Spleen (tissue), 13 donors: ENCODE measurements at places on chromosomes 12 and 14. TPM values are rescaled to one million over a fixed set of nuclear protein-coding genes. Genes with fewer than 3 reads are reported as not detected.

DNA sequence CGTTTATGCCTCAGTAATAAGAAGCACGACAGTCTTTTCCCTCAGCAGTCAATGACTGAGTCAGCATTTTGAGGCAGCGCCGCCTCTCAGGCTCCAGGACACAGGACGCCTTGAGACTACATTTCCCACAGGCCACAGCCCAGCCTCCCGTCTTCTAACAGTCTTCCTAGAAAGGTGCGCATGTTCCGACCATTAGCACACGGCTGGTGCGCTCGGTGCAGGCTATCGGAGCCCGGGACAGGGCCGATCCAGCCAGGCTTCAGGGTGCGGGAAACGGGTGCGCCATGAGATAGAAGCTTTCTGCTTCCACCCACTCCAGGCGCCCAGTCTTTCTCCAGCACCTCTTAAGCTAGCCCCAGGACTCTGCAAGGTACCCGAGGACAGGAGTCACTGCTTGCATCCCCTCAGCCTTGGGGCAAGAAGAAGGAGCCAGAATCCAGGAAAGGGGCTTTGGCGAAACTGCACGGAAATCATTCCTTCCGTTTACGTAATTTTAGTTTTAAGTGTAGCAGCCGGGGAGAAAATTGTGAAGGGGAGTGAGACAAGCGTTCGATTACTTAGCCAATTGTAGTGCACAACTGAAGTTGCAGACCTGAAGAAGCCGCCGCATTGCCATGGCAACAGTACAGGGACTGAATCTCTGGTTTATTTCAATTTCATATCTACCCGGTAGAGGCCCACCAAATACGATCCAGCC is 54.0 kb downstream of the ZNF641 start:
- peak; percentile 87 for DNase-seq

The SOX5 gene
- 9.8 TPM for total RNA-seq

- DNase-seq: no peak
Observed at GRCh38 chr12:53709671-53710070, 17.6 kb downstream of the CALCOCO1 start.

The RND1 gene
- total RNA-seq: 3.0 TPM

- DNase-seq: no peak
Observed at GRCh38 chr12:72028966-72029365, 90.3 kb downstream of the TPH2 start.

The POU6F1 gene
- 20.5 TPM for total RNA-seq

The NDRG2 gene
- total RNA-seq: 127 TPM

DNA sequence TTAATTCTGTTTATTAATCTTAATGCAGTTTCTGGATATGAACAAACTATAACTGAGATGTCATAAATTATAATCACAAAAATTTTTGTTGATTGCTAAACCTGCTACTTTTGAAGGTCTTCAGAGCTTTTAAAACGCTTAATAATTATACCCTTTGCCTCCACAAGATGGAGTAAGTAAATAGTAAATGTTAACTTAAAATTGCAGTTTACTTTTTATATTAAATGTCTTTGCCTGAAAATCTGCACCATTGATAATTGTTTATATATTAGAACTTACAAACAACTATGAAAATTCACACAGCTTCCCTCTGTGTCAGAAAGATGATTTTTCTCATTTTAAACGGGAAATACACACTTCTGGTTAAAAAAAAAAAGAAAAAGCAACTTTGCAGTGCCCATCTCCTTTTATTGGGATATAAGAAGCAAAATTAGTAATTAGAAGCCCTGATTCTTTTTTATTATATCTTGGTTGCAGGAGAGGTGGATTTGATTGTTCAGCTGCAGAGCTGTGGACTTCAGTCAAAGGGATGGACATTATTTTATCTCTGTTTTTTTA is 35.6 kb downstream of the SCFD1 start:
- no peak for DNase-seq

DNA sequence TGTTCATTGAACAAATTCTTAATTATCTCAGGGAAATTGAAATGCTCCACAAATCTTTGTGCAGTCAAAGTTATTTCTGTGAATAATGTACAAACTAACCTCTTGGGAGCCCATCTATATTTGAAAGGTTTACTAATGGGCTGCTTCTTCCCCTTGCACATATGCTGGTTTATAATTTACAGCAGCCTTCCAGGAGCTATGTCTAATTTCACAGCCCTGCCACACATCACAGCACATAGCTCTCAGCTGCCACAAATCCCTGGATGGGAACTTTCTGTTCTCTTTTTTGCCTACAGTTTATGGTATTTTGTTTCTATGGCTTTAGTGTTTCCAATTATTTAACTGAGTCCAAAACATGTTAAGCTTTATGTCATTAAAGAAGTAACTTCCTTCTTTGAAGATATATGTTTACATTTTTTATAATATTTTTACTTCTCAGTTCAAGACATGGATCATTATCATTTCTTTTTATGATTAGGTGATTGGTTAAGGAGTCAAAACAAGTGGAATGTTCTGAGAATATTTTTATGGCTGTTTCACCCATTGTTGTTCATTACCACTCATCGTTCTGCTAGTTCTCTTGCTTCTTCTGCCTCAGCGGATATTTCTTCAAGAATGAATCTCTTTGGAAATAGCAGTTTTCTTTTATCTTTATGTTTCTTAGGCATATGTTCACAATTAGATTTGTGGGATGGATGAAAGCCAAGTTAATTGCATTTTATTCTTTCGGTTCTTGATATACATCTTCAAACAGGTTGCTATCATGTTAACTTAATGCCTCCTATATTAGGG is 475.6 kb upstream of the MIS18BP1 start:
- no peak for DNase-seq

- no peak for DNase-seq
Observed at GRCh38 chr12:25106818-25107217, 88.1 kb downstream of the DNAI7 start.

DNA sequence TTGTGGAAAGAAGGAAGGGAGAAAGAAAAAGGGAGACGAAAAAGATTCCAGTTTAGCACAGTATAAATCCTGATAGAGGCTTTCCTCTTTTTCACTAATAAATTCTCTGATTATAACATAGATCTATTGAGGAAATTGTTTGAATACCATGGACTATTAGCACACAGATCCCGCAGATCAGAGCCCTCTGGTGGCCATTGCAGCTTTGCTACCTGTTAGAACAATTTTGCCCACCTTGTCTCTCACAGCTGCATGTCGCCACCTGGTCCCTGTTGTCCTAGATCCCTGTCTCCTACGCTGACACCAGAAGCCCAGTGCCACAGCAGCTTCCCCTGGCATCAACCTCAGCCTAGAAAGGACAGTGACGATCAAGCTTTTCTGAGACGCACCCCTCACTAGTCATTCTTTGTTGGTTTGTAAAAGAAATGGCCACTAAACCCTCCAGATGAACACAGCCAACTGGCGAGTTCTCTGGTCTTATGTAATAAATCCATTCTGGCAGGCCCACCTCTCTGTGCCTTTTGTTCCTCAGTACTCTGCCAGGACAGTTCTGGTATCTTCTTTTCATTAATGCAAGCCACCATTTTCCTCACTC is 9.9 kb downstream of the GPHB5 start:
- DNase-seq: no peak

DNA sequence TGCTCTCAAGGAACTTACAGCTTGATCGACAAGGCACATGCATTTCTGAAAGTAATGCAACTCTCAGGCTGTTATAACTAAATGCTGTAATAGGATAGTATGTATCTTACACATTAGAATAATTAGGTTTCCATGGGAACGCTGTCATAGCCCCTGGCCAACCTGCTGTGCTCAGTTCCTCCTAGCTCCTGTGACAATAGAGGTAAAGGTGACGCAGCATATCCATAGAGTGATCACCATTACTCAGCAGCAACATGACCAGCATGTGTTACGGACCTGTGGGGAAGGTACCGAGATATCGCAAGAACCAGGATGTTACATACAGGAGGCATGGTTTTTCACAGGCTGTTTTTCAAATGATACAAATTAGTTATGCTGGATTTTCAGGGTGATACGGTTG is 150.7 kb downstream of the CAND1 start:
- DNase-seq: no peak

GRCh38 chr14:104973135-104973384 is 5.1 kb downstream of the AHNAK2 start:
- DNase-seq: peak; percentile 71

The FSCB gene
- total RNA-seq: not detected

The MYO1H gene
- total RNA-seq: not detected

- no peak for DNase-seq
Observed at GRCh38 chr12:94207849-94208621, 59.7 kb downstream of the PLXNC1 start.

DNA sequence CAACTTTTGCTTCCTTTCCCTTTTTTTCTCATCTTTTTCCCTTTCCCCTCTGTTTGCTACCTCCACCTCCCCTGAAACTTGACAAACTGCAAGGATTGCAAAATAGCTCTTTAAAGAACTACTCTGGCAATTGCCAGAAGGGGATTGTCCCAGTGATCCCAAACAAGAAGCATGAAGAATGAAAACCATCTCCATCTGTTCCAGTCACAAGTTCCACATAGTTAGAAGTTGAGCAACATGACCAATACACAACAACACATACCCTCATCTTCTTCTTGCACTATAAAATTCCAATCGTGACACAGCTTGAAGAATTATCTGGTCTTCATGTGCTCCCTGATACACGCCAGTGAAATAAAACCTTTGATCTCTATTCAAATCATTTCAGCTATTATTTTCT is 93.7 kb upstream of the USP15 start:
- DNase-seq: no peak

DNA sequence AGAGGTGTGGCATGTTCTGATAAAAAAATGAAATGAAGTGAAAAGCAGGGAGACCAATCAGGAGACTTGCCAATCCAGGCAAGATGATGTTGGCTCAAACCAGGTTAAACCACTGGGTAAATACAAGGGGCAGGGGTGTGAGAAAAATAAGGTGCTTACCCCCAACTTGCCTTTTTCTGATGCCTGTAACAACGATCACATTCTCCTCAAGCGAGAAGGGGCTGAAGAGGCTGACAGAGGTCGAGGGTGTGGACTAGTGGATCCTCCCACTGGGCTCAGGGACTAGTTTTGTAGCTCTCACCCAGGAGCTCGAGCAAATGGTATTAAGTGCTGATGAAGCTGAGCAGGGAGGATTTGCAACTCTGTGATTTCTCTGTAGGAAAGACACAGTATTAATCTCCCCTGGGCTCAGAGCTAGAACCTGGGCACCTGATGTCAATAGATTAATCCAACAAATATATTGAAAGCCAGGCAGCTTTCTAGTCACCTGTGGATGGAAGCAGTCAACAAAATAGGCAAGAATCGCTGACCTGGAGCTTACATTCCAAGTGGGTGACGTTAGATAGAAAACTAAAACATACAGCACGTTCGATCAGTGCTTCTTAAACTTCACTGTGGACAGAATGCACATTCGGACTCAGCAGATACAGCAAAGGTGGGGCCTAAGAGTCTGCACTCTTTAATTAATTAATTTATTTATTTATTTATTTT is 15.2 kb upstream of the EAPP start:
- peak; percentile 22 for DNase-seq

GRCh38 chr12:16165506-16165905 is 112.0 kb downstream of the SLC15A5 start:
- no peak for DNase-seq

DNA sequence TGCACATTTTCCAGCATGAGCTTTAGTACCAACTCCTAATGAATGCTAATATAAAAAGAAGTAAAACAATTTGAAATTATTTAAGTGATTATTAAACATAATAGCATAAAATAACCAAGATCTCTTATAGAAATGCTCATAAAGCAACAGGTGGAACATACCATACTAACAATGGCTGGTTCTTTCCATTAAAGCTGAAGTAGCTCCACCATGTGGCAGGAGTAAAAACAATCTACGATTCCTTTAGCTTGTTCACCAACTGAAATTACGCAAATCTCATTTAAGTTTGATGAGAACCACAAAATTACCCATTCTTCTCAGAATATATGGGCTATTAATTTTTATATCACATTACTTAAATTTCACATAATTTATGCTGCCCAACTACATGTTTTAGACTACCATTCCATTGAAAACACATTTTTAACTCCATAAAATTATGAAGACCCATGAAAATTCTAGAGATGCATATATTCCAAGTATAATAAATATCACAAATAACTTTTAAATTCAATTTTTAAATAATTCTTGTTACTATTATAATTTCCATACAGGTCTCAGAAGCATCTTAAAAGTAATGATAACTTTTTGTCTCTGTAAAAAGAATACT is 213.6 kb downstream of the DAD1 start:
- DNase-seq: no peak

DNA sequence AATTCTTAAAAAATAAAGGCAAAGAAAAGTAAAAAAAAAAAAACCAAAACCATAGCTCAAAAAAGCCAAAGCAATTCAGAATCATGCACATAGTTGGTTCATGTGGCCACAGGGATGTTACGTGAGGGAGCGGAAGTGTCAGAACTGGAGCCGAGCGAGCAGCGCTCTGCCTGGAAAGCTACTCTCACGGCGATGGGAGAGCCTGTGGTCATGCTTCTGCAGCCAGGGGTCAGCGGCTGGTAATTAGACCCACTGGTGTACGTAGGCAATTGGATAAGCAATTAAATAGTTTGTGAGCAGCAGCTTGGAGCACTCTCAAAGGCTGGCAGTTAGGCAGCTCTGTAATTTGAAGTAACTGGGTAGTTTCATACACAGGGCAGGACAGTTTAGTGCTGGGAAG is 58.1 kb downstream of the TRHDE start:
- DNase-seq: no peak

- no peak for DNase-seq
Observed at GRCh38 chr12:79055926-79056674, 191.5 kb downstream of the SYT1 start.

DNA sequence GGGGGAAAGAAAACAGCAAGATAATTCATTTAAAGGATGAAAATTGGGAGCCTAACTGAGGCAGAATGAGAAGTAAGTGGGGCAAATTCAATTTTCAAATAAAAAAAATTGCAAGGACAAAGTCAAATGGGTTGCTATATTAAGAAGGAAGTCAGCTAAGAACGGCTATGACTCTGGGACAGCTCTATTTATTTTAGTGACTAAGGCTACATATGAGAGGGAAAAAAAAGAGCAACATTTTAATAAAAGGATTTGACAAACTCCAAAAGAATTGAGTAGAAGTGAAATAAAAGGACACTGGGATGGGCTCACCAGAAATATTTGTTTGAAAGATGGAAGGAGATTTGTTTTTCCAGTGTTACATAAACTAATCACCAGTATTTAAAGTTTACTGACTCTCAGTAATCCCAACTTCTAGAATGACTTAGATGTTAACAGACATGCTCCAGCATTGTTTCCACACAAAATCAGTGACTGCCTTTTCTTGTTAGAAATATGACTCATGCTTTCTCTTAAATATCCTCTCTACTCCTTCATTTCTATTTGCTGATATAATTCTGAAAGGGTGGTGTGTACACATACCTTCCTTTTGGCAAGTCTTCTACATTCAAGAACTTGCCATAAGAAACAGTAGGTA is 198.5 kb downstream of the SLC25A21 start:
- DNase-seq: no peak

The ADSS1 gene
- total RNA-seq: 6.2 TPM

DNA sequence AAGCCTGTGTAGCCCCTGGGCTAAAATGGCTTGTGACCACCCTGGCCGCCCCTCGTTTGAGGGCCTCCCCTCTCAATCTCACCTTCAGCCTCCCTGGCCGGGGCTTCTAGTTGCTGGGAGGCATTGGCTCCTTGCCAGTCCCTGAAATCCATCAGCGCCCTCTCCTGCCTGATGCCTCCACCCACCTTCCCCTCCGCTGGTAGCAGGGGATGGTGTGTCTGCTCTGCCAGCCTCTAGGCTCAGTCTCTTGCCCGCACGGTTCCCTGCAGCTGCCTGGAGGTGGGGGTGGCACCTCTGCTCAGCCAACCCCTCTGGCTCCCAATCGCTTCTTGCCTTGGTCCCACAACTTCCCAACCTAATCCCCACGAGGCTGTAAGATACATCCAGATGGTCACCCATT is 167.9 kb downstream of the PHETA1 start:
- DNase-seq: no peak

The PSMA6 gene
- total RNA-seq: 185 TPM
